ENCODE measurements at places on chromosomes 12 and 14. TPM values are rescaled to one million over a fixed set of nuclear protein-coding genes. Genes with fewer than 3 reads are reported as not detected.

LALBA gene
- not detected for total RNA-seq

RD3L gene
- total RNA-seq: 0.11 TPM

PLEKHD1 gene
- under 0.01 TPM for total RNA-seq

RAPGEF3 gene
- total RNA-seq: 8.3 TPM

LRP1 gene
- 0.52 TPM for total RNA-seq

LAG3 gene
- total RNA-seq: 0.22 TPM

COX8C gene
- total RNA-seq: not detected

LTA4H gene
- total RNA-seq: 53.4 TPM

Data from dermis lymphatic vessel endothelial cell (primary cell).